ENCODE measurements at places on chromosomes 12 and 14.

DNA sequence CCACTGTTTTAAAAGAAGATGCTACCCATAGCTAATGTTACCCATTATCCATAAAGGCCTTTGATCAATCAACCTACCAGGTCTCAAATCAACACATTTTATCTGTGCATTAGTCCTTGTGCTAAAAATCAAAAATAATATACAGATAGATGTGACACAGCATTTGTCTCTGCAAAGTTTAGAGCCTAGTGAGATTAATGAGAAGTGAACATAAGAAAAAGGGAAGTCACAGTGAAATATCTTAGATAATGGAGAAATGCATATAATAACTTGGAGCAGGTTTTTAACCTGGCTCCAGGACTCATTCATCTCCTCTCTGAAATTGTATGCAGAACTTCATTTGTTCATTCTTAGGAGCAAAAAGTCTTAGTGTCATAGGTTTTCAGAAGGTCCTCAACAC lies 7.2 kb downstream of the PDE3A start:
- DNase-seq, result no peak

DNA sequence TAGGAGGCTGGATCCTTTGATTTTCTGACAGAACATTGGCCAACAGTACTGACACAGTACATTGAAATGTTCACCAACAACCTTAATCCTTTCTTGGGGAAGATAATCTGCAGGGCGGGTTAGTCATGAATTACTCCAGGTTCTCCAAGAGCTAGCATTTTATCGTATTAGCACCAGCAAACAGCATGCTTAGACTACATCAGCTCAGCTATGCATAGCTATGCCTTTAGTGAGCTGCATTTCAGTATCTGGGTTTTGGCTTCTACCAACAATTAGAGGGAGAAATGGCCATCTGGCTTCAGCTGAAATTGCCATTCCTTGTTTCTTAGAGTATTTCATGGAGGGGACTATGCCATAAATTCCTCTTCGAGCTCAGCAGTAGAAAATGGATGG lies 33.8 kb downstream of the SAMD4A start:
- no peak for DNase-seq

DNA sequence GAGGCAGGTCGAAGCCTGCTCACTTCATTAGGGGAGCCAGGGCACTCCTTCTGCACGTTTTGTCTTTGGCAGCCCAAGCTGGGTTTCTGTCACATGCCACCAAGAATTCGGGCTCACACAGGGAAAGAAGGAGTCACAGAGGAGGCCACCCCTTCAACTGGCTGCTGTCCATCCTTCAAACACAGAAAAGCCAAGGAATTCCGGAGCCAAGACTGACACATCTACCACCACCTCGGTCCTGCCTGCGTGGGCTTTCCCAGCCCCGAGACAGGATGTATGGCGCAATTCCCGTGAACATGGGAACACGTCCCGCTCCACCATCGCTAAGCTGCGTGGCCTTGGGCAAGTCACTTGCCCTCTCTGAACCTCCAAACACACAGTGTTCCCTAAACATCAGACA lies 70.4 kb downstream of the NCOR2 start:
- DNase-seq, result no peak

DNA sequence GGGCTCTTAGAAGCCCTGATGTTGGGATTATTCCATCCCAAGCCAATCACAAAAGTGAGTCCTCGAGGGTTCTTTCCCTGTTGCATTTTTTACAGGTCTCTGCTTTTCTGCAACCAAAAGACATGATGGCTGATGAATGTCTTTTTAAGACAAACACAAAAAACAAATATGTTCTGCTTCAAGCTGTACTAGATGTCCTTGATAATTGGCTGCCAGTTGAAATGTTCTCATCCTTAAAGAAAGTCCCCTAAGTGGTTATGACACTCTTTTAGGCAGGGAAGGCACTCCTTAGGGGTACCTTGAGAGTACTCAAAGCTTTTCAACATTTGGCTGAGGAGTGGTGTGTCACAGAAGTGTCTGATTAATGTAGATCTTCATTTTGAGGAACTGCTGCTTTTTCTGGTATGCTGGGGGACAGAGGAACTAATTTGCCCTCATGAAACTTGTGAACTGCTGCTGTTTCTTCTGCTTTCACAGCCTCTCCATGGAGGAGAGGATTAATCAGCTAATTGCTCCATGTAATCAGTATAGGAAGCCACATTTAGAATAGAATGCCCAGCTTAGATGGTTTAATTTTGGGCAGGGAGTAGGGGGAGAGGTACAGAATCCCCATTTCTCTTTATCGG lies 22.8 kb upstream of the IGF1 start:
- no peak for DNase-seq

GRCh38 chr12:98883231-98883630 lies 238.1 kb downstream of the APAF1 start:
- DNase-seq, result no peak

GRCh38 chr14:99706107-99706900 lies 22.2 kb downstream of the CYP46A1 start:
- no peak for DNase-seq

GRCh38 chr14:61753631-61754030 lies 8.6 kb upstream of the SNAPC1 start:
- no peak for DNase-seq

DNA sequence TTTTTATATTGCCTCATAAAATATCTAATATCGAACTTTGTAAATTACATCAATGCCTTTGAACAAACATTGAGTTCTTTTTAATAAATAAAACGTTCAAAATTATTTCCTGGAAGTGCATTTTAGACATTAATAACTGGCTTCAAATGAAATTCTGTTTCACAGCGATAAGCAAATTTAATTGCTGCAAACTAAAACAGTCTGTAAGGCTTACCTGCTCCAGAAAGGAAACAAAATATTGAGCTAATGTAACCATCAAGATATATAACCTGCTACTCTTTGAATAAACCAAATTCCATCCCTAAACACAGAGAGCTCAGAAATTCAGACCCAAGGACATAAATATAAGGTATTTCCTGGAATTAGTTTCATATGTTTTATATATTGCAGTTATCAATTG lies 651.3 kb downstream of the MED13L start:
- DNase-seq, result no peak

DNA sequence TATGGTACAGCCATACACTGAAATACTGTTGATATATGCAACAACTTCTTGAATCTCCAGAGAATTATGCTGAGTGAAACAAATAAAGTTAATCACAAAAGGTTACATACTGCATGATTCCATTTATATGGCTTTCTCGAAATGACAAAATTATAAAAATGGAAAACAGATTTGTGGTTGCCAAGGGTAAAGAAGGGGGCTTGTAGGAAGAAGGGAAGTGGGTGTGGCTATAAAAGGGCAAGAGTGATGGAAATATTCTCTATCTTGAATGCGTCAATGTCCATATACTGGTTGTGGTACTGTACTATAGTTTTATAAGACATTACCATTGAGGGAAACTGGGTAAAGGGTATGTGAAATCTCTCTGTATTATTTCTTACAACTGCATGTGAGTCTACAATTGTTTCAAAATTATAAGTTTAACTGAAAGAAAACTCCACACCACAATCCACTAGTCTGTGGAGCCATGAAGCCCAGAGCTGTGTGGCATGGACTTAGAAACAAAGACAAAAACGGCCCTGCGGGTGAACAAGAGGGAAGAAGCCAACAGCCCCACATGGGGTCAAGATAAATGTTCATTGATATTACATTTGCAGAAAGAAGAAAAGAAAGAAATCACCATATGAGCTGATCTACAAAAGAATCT lies 18.3 kb upstream of the TSPAN11 start:
- no peak for DNase-seq

- DNase-seq, result no peak
Measured at GRCh38 chr14:91609161-91609560, 99.1 kb upstream of the PPP4R3A start.

DNA sequence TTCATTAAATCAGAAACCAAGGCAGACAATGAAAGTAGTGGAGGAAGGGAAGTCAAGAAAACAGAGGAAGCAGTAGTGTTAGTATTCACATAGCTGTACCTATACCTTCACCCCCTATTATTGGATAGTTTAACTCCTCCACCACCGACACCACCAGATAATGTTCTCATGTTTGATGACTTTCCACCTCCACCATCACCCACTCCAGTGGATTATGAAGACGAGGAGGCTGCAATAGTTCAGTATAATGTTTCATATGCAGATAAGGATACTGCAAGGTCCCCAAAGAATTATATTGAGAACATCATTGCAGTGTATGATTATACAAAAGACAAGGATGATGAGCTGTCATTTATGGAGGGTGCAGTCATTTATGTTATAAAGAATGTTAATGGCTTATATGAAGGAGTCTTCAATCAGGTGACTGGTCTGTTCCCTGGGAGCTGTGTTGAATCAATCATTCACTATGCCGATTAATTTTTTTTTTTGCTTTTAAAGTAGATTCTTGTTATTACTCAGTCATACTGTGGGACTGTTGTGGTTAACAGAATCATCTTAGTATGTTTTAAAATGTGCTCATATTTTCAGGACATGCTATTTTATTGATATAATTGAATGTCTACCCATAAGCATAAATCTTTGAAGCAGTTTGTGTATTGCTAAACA lies 32.2 kb upstream of the KTN1 start:
- DNase-seq, result no peak

- no peak for DNase-seq
Measured at GRCh38 chr14:73736842-73737241, 22.7 kb upstream of the PNMA1 start.

GRCh38 chr12:88393017-88393767 lies 187.1 kb downstream of the KITLG start:
- peak; percentile 16 for DNase-seq

DNA sequence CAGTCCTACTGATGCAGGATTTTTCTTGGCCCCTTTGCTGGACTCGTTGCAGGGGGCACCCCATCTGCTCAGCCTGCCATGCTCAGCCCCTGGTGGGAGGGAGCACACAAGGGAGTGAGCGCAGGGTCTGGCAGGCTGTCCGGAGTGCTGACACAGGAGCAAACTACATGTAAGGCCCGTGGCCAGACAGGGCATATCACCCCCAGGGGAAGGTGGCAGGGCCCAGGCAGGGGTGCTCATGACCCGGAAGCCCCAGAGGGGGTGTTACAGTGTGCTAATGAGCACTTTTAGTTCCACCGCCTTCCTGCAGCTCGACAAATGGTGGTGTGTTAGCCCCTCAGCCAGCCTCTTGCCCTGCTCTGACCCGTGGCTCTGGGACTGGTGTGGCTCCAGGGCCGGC lies 645.6 kb upstream of the TMEM132C start:
- DNase-seq, result no peak

DNA sequence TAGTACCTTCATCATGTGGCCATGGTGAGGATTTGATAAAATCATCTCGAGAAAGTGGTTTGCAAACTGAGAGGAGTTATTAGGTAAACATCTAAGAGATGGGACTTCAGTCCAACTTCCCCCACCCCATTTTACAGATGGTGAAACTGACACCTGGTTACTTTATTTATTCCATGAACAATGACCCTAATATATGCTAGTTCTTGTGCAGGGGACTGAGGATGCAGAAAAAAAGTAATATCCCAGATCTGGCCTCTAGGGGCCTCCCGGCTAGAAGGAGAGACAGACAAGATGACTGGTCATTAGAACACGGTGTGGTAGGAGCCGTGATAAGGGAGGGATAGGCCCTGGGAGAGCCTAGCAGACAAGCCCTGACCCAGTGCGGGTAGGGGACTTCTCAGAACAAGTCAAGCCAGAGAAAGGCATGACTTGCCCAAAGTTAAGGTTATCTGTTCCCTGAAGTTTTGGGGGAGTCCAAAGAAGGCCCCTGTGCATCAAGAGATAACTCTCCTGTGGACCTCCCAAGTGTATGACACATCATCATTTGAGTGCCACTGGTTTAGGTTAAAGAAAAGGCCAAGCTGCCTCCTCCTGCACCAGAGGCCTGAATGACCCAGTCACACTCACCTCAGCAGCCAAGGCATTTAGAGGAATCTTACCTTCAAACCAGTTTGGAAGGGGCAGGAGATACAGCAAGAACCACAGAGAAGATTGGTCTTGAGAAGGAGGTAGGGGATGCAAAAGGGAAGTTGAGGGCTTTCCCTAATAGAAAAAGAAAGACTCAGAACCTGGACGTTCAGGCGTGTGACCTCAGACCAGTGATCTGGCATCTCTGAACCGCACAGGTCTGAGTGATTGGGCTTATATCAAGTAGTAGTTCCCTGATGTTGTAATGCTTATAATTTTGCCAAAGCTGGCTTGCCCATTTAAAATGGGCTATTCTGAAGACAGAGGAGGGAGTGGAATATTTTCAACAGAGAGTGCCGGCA lies 1.6 kb downstream of the CMKLR1 start:
- peak; percentile 27 for DNase-seq

- no peak for DNase-seq
Measured at GRCh38 chr12:4849795-4850345, 59.8 kb upstream of the KCNA1 start.

GRCh38 chr12:97140355-97140754 lies 233.3 kb downstream of the NEDD1 start:
- DNase-seq, result no peak

DNA sequence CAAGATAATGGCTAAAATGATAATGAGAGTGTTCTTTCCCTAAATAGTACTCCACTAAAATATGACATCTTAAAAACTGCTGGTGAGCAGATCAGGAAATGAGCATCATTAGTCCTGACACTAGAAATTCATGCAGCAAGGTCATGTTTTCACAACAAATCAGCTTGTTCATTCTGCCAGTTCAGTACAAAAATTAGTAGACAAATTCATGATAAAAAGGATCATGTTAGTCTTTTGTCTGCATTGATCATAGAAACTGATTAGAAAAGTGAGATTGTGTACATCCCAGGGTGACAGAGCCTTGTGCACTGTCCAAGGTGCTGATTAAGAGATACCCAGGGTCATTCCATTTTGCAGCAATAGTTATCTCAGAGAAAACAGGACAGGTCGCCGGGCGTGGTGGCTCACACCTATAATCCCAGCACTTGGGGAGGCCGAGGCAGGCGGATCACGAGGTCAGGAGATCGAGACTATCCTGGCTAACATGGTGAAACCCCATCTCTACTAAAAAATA lies 163.6 kb downstream of the RIMBP2 start:
- no peak for DNase-seq

DNA sequence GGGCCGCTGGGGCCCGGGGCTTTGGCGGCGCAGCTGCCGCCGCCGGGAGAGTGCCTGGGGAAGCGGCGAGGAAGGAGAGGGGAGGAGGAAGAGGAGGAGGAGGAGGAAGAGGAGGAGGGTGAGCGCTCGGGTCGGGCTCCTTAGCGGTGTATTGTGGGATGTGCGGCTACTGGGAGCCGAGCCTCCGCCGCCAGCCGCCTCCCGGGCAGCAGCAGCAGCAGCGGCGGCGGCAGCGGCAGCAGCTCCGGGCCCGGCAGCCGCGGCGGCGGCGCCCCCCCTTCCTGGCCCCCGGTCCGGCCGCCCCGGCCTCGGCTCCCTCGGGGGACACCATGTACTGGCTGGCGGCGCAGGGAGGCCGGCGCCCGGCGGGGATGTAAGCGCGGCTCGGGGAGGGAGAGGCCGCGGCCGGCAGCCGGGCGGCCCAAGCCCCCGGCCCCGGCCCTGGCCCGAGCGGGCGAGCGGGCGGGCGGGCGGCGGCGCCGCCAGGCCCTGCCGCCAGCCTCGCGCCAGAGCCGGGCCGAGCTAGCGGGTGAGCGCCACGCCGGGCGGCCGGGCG lies at the start of gene SETD1B:
Gene SETD1B (plus strand): TSS at position 149 of the 556 bp plus-strand sequence. CDS start 729 bp downstream, outside the sequence.
- DNase-seq, result peak; percentile 59

- DNase-seq, result peak; percentile 54
Measured at GRCh38 chr12:24943947-24944600, 4.8 kb downstream of the BCAT1 start.

GRCh38 chr12:47863985-47864384 lies 40.8 kb downstream of the VDR start:
- DNase-seq, result no peak

Measured in NCI-H2171 treated with DMSO at 0.1 percent for 48 hours (cell line).